ENCODE measurements at places on chromosomes 2 and 18.

GRCh38 chr18:79942786-79943607 is 8.5 kb downstream of the SLC66A2 start:
- no peak for DNase-seq

- no peak for DNase-seq
Observed at GRCh38 chr2:45242161-45242741, 233.0 kb upstream of the SIX2 start.

DNA sequence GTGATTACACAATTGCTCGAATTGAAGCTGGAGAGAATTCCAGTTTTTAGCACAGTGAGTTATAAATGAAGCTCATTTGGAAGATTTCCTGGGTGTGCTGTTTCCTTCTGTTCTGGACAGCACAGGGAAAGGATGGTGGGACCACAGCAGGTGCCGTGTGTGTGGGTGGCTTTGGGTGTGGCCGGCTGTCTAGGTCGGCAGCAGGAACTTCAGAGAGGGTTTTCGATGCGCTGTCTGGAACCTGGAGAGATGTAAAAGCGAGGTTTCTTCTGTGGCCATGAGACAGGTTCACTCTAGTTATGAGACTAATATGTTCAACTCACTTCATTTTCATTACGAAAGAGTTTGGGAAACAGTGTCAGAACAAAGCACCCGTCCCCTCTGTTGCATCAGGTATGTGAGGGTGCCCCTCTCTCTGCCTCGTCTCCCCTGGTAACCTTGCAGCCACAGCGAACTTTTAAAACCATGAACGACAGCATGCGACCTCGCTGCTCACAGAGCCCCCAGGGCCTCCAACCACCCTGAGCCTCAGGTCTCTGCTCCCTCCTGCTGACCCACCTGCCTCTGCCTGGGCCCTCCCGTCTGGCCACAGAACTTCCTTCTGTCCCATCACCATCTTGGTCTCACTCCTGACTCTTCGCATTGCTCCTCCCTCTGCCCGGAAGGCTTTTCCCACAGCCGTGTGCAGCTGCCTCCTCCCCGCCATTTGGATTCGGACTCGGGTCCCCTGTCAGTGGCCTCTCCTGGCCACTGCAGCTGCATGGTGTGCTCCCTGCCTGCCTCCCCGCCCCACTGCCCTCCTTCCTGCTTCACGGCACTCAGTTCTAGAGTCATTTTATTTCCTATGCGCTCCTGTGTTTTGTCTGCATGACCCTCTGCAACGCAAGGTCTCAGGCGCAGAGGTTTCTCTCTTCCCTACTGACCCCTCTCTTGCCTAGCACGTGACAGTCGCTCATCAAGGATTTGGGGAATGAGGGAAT is 151.2 kb downstream of the NDUFA10 start:
- no peak for DNase-seq

DNA sequence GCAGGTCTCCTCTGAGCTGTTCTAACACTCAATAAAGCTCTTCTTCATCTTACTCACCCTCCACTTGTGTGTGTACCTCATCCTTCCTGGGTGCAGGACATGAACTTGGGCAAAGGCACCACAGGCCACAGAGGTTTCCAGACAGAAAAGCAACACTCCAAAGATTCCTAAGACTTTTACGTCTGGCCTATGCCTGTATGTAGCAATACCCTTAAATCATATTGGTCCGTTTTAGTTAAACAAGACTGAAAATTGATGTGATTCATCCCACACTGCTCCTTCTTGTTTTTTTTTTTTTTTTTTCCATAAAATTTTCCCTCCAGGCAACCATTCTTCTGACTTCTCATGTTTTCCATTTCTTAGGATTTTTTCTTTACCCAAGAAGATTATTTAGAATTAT is 404.3 kb downstream of the PID1 start:
- DNase-seq = no peak

DNA sequence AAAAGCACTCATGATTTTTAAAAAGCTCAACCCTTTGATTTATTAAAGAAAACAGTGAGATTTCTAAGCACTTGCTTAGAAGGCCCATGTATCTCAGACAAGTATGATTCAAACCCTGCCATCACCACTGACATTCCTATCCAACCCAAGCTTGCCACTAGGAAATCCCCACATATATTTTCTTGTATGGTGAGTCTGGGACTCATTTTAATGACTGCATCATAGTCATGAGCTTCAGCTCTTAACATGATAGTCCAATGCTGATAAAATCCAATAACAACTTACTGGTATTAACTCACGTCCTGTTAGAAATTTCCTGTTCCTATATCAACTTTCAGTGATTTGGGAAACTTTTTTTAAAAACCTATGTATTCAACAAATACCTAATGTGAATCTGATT is 39.4 kb upstream of the NCKAP5 start:
- DNase-seq = no peak

DNA sequence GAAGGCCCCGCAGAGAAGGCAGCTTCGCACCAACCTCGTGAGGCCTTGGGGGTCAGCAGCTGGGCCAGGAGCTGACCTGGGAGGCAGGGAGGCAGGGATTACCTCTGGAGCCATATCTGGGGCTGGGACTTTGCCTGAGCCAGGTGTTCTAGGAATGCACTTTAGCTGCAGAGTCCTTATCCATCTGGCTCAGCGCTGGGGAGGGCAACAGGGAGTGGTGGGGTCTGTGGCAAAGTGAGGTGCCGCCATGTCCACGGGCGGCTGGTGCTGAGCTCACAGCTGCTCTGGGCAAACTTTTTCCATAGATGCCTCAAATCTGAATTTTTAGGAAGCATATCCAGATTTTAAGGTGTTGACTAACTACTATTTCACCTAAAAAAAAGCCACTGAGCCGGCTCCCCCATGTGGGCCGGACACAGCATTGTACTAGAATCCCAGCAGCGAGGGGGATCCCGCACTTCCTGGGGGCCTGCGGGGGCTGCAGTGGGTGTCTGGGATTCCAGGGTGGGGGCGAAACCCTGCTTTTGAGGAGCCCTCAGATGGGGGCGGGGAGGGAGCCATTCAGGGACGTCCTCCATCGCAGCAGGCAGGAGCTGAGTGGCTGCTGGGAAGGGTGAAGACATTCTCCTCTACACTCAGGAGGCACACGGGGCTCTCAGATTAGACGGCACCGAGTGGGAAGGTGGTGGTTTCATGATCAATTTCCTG is 34.6 kb downstream of the RTP5 start:
- DNase-seq = no peak

All from CD4-positive, alpha-beta T cell treated with Interferon gamma for 1 hour (primary cell).